ENCODE measurements at places on chromosomes 4 and X.

DNA sequence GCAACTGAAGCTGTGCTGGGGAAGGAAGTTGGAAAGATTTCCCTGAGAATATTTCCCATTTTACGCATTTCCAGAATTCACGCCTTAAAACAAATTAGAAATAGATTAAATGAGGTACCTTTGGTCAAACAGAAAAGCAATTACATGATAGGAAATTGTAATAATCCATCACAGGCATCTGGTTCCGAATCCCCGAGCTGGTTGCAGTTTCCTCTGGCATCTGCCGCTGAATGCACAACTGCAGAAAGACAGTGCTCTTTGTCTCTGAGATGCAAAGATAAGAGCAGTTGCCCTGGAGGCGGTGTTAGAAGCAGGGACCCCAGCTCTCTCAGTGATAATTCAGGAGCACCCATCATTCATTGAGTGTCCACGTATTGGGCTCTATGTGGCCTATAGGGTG lies 224.4 kb downstream of the LDB2 start:
- no peak for DNase-seq

GRCh38 chr4:26937567-26937966 lies 76.9 kb downstream of the STIM2 start:
- no peak for DNase-seq

DNA sequence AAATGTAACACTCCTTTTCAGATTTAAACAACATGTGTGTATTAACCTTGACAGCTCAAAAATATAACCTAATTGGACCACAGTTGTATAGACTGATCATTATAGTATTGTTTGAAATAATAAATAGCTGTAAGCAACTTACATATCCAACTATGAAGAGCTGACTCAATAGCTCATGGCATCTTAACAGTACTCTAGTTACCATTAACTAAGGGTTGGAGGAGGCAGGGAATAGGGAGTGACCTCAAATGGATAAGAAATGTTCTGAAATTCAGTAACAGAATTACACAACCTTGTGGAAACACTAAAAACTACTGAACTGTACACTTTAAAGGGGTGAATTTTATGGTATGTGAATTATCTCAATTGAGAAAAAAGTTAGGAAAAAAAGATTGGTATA lies 136.5 kb upstream of the CPEB2 start:
- DNase-seq = no peak

- DNase-seq = no peak
Measured at GRCh38 chr4:153393397-153393796, 48.9 kb downstream of the MND1 start.

GRCh38 chr4:7341491-7342222 lies 93.1 kb downstream of the PSAPL1 start:
- no peak for DNase-seq

DNA sequence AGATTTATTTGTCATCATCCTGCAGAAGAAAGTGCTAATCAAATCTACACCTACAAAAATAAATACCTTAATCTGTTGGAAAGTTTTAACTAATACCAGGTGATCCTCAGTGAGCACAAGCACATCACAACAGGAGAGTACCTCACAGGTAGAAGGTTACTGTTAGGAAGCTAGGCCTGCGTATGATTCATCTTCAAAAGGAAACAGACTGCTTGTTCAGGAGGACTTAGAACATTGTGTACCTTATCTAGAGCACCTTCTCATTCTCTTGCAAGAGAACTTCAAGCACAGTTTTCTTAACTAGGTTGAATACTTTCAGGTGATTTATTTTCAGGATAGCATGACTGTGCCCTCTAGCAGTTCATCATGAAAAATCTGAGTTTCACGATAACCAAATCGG lies 54.2 kb downstream of the MND1 start:
- no peak for DNase-seq

DNA sequence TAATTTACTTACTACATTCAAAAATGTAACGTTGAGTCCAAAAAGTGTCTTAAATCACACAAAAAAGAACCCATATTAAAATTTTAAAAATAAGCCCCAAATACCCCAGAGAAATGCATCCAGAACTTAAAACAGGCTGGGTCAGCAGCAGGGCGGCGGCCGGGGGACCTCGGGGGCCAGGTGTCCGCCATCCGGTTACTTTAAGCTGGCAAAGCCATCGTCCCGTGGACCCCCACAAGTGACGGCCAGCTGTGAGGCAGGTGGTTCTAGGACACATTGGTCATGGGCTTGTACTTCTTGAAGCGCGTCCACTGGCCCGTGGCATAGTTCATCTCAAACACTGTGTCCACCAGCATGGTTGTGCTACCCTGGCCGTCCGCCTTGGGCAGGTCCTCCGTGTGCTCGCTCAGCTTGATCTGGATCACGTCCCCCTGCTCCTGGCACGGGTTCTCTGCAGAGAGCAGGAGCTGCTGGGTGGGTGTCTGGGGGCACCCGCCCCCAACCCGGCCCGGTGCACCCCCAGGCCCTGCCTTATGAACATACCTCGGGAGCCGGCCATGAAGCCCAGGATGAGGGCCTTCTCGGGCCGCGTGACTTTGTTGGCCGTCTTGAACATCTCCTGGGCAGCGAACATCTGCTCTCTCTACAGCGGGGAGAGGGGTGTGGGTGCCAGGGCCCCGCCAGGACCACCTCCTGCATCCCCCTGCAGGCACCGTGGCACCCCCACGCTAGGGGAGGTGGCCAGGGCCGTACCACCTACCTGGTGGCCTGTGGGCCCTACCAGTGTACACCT lies 25.5 kb downstream of the NELFA start:
- DNase-seq = no peak

DNA sequence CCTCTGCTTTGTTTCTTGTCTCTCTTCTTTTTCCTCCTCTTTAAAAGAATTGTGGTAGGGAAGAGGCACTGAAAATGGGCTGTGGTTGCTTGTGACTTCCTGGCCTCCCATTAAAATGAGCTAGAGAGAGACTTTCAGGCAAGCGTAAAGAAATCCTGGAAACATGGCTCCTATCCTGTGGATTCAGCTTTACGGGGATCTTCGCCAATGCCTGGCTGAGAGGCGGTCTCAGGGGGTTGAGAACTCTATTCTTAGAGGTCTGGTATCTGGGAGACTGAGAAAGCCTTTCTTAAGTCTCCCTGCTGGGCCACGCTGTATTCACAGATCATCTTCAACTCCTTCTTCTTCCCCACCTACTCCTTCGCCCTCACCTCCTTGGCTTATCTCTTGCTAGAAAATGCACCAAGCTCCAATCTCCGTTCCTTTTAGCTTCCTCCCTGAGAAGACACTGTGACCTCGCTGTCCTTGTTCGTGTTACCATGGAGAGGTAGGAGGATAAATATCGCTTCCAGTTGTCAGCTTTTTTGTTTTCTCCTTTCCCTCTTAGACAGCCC lies 542 bp upstream of the KLF8 start:
- DNase-seq = no peak

GRCh38 chr4:45442466-45442865 lies 681.4 kb downstream of the GABRG1 start:
- peak; percentile 46 for DNase-seq

DNA sequence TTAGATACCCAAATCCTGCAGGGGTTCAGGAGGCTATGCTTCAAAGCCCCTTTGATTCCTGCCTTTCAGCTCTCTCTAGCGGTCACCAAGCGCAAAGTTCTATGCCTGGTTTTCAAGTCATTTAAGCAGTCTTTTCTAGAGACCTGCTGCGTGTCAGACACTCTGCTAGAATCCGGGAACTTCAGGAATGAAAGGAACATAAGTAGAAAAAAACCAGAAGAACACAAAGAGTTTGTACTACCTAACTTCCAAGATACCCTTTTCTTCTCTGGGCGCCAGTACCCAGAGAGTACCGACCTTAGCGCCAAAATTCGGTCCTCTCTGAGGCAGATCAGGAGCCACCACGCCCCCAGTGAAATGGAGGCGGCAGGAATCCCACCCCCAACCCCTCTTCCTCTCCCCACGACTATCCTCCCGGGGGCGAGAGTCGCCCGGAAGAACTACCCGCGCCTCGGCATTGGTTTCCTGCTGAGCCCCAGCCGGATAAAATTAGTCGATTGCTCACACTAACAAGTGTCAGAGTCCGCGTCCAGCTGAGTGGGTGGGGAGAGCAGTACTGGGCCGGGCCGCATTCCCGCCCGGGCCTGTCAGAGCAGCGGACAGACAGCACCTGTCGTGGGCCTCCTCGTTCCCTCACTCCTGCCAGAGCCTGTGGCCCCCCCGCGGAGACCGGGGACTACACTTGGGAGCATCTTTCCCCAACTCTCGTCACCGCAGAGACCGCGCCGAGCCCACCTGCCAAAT lies 78.8 kb downstream of the RLIM start:
- DNase-seq = peak; percentile 35

GRCh38 chr4:97923096-97923495 lies 220.2 kb downstream of the STPG2 start:
- no peak for DNase-seq

- no peak for DNase-seq
Measured at GRCh38 chr4:129232589-129233337, 136.8 kb downstream of the C4orf33 start.

GRCh38 chr4:103719830-103720207 lies at the start of gene TACR3:
TSS of gene TACR3 (minus strand) at chr4:103719985. CDS start at chr4:103719675, 310 bp downstream.
- DNase-seq = no peak

DNA sequence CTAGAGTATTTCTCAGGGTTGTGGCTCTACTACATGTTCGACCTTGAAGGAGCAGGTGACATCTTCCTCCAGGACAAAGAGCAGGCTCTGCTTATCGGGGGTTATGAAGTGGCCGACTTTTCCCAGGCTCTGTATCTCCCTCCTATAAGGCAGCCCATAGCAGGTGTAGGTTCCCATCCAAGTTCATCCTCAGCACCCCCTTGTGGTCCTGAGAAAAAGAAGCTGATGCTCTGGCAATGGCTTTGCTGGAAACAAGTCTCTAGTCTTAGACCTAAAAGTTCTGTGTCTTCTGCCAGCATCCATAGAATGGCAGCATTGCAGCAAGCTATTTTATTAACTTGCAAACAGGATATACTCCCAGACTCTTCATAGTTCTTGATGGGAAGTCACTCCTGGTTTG lies 836.6 kb upstream of the PRKX start:
- DNase-seq = no peak

- no peak for DNase-seq
Measured at GRCh38 chrX:3262901-3263300, 83.6 kb downstream of the MXRA5 start.

- no peak for DNase-seq
Measured at GRCh38 chr4:8164194-8164565, 5.6 kb upstream of the ABLIM2 start.

GRCh38 chr4:8502836-8503585 lies 62.4 kb downstream of the TRMT44 start:
- no peak for DNase-seq

GRCh38 chr4:24544208-24544988 lies 40.0 kb downstream of the DHX15 start:
- DNase-seq = peak; percentile 12

DNA sequence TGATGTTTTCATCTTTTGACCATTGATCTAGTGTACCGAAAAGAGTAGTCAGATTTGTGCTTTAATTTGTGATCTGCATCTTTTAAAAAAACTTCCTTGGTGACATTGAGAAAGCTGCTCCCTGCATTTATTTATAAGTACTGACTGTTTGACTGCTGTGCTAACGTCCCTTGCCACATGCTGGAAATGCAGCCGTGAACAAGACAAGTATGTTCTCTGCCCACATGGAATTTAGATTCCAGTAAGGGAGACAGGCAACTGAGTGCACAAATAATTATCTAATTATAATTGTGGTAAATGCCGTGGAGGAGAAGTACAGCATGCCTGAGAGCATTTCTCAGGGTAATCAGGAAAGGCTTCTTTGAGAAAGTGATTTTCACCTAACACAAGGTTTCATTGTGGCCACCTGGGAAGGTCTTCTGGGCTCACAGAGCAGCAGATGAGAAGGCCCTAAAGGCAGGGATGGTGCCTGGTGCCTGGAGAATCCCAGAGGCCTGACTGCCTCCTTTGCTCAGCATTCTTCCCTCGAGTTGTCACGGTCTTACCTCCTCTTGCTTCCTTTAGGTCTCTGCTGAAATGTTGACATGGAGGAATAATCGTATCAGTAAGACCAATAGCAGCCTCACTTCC lies 55.8 kb downstream of the PTTG2 start:
- no peak for DNase-seq

- DNase-seq = no peak
Measured at GRCh38 chr4:145493166-145493565, 11.5 kb downstream of the SMAD1 start.

- no peak for DNase-seq
Measured at GRCh38 chr4:155766622-155767021, 7.8 kb downstream of the GUCY1B1 start.

DNA sequence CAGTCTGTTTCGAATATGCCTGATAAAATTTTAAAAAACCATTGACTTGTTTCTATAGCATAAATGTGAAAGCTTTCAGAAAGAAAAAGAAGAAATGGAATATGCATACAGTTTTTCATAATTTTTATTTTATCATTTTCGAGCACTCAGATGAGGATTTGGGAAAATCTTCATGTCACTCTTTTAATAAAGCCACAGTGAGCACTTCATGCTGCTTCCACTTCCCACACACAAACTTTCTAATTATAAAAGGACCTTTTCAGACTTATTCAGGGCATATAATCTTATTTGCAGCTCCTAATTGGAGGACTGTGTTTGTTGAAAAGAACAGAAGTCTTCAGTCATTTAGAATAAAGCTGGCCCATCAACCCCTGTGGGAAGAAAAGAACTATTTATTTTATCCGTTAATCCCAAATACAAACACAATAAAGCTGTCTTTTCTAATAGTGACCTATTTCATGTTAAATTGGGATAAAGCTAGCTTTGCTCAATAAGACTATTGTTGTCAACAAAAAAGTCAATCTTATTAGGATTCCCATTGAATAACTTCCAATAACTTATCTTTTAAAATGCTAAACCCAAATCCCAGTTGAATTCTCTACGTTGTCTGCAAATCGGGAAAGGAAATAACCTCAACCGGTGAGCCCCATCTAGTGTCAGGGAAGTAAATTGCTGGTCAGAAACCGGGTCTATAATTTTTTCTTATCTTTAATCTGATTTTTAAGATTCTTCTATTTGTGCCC lies 211.5 kb downstream of the PDGFRA start:
- DNase-seq = peak; percentile 34

- DNase-seq = no peak
Measured at GRCh38 chrX:96376266-96376665, 308.4 kb upstream of the DIAPH2 start.

DNA sequence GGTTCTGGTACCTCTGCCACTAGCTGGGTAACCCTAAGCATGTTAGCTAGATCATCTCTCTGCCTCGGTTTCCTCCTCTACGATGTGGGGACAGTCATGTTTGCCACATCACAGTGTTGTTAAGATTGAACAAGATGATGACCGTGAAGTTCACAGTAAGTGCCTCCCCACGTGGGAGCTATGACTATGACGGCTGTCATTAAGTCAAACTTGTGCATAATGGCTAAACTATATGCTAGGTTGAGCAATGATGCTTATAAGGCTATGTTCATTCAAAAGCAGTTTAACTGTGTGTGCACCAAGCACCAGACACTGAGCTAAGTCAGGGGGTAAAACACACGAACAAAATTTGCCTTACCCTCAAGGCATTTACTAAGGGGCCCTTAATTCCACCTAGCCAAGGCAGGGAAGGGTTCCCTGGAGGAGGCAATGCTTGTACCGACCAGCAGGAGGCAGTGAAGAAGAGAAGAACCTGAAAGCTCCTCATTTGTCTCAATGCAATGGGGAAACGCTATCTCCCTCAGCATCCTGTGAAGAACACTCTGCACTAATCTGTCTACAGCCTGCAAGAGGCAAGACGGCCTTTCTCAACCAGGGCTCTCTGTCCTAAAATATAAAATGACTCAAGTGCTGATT lies 52.9 kb downstream of the MAP7D2 start:
- DNase-seq = peak; percentile 11

- no peak for DNase-seq
Measured at GRCh38 chr4:113385281-113385899, 335.9 kb downstream of the ANK2 start.

Measured in GM12865 (cell line).